ENCODE measurements at places on chromosomes 11 and 22.
A peak's percentile ranks its signal among the peaks of the same experiment; 100 is the strongest.

DNA sequence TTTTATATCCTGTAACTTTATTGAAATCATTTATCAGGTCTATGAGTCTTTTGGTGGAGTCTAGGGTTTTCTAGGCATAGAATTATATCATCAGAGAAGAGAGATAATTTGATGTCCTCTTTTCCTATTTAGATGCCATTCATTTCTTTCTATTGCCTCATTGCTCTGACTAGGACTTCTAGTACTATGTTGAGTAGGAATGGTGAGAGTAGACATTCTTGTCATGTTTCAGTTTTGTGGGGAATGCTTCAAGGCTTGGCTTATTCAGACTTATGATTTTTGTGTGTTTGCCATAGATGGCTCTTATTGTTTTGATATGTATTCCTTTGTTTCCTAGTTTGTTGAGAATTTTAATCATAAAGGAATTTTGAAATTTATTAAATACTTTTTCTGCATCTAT is 1078.3 kb downstream of the FAM181B start:
- DNase-seq: no peak

DNA sequence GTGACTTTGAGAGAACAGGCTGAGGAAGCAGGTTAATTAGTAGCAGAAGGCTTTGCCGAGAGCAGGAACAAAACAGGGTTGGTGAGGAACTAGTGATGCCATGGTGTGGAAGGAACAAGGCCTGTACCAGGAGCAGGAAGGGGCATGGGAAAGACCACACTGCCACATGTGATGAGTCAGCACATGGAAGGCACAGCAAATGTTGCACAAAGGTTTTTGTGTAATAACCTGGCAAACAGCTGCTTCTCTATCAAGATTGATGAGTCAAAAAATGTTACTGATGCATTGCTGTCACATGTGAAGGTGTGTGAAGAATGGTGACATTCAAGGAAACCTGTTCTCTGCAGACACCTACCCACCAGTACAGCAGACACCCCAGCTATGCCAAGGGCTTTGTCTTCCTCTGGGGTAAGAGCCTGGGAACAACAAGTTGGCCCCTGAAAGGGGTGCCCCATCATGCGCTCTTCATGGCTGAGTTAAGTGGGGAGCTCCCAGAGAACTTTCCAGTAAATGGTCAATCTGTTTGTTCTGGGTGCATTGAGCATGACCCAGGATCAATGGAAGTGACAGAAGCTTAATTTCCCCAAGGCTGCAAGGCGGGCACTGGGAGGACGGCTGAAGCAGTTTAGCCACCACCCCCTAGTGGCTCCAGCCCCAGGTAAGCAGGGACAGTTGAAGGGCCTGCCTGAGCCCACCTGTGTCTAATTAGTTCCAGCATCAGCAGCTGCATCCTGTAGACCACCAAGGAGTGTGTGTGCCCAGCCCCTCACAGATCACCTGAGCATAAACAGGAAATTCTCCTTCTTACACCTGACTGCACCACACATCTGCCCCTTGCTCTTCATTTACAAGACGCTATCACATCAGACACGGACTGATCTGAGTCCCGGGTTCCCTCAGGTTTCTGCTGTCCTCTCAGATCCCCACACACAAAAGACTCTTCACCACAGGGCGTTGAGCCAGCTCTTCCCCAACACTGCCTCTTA is 47.6 kb downstream of the GGTLC2 start:
- DNase-seq: peak; percentile 54

DNA sequence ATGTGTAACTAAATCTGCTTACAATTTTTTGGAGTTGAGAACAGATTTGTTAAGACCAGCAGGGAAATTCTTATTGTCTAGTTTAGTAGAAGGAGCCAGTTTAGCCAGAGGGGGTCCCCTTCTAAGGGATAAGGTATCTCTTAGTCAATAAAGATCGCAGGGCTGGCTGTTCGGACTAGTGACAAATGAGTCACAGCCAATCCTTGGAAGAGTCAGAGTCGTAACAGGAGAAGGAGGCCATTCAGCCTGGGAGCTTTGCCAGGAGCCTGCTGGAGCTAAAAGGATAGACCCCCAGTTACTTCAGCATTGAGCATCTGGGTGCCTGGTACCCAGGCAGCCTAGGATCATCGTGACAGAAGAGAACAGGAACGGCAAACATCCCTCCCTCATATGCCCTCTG is 191.6 kb upstream of the ARHGAP20 start:
- peak; percentile 24 for DNase-seq

DNA sequence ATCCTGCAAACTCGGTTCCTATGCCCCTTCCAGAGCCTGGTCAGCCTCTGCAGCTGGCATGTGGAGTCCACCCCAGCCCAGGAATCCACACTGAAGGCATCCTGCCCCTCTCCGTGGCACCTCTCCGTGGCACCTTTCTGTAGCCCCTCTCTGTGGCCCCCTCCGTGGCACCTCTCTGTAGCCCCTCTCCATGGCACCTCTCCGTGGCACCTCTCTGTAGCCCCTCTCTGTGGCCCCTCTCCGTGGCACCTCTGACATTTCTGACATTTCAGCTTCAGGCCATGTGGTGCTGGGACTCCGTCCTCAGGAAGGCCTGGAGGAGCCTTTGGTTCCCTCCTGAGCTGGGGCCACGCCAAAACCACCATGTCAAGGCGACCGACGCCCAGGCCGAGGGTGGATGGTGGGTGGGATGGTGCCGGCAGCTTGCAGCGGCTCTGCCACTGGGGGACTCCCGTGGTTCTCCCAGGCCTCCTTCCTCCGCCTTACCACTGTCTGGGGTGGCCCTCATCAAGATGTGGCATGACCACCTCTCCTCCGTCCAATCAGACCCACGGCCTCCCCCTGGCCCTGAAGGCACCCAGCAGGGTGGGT is 1518.5 kb downstream of the BRD1 start:
- no peak for DNase-seq

DNA sequence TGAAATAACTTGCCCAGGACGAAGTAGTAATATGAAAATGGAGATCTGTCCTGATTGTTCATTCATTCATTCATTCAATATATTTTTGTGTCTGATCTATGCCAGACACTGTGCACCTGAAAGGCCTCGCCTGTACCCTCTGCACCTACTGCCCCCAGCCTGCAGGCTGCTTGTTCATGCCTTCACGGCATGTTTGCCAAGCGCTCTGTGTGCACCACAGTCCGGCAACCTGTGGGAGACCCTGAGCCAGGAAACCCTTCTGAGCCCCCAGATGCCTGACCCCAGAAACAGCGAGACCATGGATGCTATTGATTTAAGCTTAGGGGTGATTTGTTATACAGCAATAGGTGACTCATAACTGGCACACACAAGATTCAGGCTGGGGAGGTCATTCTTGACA is 47.0 kb downstream of the RTL6 start:
- DNase-seq: no peak

- no peak for DNase-seq
These were observed 13.0 kb upstream of the VPS37C start for GRCh38 chr11:61174273-61174672.

DNA sequence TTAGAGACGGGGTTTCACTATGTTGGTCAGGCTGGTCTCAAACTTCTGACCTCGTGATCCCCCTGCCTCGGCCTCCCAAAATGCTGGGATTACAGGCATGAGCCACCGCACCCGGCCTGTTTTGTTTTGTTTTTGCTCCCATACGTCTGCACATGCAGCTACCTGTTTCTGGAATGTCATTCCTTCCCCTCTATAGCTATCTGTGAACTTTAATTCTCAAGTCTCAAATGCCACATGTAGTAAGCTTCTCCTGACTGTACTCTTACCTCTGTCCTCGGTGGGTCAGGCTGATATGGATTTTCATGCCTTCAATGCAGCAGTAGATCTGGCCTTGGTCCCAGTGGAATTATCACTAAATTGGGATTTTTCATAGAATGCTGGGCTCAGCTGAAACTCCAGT is 12.4 kb upstream of the SWAP70 start:
- DNase-seq: no peak

DNA sequence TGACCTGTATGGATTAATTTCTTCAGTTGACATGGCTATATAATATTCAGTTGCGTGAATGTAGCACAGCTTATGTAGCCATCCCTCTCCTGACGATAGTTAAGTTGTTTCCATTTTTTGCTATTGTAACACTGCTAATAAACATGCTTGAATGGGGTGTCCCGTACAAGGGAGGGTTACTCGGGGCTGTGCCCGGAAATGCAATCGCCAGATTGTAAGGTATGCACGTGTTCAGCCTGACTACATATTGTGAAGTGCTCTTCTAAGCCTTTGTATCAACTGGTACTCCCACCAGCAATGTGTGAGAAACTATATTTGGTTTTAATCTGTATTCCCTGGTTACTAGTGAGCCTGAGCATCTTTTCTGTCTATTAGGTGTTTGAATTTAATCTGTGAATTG is 16.1 kb downstream of the ST3GAL4 start:
- no peak for DNase-seq

GRCh38 chr11:45147891-45148675 is 1.6 kb downstream of the PRDM11 start:
- DNase-seq: no peak

DNA sequence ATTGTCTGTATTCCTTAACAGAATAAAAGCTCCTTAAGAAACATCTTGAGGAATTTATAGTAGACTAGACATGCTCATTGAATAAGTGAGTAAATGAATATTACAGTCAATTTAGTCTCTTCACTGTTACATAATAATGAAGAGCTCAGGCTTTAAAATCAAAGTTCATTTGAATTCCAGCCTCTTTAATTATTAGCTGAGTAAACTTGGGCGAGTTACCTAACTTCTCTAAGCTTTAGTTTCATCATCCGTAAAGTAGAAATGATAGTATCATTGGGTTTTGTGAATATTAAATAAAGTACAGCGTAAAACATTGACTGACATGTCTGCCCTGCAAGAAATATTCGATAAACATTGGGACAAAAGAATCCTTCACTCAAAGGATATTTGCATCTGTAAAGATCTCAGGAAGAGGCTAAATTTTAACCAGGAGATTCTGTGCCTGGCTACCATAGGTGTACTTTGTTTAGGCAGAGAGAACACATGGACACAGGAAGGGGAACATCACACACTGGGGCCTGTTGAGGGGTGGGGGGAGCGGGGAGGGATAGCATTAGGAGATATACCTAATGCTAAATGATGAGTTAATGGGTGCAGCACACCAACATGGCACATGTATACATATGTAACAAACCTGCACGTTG is 15.2 kb upstream of the BBOX1 start:
- no peak for DNase-seq
